ENCODE measurements at places on chromosomes 12 and 14.

DNA sequence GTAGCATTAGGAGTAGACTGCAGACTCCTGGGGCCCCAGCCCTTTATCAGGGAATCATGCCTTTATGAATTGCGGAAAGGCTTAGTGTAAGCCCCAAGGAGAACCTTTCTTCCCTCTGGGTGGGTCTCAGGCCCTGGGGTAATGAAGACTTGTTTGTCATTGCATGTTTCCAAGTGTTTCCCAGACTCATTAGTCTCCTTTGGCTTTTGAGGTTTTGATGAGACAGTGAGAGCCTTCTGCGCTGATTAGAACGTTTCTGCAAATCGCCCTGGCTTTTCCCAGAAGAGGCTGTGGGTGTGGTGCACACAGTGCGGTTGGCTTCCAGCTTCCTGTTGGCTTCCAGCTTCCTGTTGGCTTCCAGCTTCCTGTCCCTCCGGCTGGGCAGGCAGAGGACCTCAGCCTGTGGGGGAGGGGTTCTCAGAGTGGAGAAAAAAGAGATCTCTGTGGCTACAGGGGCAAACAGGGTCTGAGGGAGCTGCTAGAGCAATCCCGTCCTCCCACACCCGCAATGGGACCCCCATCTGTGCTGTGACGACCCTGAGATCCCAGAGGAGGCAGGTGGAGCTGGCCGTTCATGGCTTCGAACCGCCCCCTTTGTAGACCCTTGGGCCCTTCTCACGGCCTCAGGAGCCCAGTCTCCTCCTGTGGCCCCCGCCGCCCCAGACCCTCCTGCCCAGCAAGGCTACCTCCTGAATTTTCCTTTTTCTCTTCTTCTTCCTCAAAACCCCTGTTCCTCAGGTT, 42.1 kb downstream of the GPR68 start:
- no peak for DNase-seq

DNA sequence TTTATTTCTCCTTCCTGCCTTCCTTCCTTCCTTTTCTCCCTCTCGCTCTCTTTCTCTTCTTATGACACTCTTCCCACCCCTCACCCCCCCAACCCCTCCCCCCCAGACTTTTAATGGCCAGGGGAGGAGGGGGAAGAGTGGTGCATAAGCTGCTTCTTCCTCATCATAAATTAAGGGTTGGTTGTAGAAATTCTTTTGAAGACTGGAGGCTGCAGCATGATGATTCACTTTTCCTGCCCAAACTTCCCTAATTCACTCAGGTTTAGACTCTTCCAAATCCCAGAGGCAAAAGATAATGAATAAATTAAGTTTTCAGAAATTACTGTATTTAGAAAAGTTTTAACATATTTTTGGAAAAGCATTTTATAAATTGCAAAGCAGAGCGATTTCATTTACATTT, 58.2 kb downstream of the GRIP1 start:
- DNase-seq: no peak

DNA sequence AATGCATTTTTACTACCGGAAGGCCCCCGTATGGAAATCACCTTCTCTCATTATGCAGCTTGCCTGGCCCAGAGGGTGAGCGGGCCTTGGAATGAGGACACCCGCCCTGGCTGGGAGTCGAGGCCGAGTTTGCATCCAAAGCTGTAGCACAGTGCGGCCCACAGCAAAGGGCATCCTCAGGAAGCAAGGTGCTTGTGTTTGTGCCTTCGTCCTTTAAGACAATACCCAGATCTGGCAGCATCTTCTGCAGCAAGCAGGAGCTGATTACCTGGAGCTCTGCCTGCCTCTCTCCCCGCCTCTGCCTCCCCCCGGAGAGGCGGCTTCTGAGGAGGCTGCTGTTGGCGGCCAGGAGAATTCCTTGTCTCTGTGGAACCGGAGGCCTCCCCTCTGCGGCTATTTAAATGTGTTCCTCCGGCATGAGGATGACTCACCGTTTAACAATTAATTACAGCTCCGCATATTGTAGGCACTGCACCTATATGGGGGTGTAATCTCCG, 145.3 kb downstream of the CACNA1C start:
- DNase-seq: no peak

DNA sequence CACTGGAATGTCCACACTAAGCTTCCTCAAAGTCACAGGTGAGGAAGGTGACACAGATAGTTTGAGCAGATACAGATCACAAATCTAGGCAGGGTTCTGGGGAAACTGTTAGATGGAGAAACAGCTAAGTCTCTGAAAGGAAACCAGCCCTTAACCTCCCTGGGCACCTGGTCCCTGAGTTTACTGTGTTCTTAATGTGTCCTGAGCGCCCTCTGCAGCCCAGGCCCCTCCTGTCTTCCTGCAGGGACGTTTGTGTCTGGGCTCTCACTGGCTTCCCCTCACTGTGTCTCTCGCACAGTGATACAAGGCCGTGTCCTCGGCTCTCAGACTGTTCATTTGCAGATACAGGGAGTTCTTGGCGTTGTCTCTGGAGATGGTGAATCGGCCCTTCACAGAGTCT, 684.3 kb downstream of the TMEM121 start:
- DNase-seq: peak; percentile 11

DNA sequence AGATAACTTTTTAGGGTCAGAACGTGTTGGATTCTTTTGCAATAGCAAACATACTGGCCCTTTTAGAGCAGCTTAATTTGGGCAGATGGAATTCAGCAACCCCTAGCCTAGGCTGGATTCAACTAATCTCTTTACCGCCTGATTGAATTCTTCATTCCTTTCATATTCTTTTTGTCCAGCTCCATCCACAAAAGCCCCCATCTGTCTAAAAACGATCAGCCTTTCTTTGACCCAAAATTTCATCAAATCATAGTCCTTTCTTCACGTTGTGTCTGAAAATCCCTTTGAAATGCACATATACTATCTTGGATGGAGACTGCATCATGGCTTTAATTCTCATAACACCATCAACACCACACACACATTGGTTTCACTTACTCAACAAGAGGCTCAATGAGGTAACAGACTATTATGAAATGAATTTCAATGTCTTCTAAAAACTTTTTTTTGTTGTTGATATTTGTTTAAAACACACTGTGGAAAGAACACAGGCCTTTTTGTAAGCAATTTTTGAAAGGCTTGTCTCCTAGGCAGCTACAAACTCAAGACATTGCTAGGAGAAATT, 128.0 kb upstream of the EEA1 start:
- DNase-seq: no peak

DNA sequence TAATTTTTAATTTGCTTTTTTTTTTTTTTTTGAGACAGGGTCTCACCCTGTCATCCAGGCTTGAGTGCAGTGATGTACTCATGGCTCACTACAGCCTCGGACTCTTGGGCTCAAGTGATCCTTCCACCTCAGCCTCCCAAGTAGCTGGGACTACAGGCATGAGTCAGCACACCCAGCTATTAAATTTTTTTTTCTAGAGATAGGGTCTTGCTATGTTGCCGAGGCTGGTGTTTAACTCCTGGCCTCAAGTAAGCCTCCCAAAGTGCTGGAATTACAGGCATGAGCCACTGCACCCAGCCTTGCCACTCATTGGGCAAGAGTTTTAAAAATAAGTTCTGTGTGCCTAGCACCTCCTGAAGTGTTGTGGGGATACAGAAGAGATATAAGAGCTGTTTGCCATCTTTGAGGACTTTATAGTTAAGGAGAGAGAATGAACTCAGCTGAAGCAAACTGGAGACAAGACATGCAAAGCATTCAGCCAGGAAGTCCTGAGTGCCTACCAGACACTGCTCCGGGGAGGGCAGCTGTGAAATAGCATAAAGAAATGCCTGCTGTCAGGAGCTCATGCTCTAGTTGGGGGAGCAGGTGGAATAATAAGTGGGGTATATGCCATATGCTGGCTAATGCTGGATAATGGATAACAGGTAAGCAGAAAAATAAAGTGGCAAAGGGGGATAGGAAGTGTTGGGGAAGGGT, 15.0 kb upstream of the EMP1 start:
- no peak for DNase-seq

- no peak for DNase-seq
These were observed 38.1 kb upstream of the FAM181A start for GRCh38 chr14:93888995-93889394.

DNA sequence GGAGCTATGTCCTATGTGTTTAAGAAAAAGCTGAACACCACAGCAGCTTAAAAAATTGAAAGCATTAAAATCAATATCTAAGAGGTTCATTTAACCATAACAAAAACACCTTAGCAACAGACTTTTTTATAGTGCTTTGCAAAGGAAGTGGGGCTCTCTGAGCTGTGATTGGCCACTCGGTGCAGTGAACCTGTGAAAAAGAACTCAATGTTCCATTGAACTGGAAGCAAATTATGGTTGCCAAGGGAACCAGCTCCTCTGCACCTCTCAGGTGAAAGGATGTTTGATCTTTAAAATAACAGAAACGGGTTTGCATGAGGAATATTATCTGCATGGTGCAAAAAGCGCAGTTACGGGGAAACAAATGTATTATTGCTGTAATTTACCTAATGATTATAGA, 149.4 kb downstream of the SNAPC1 start:
- peak; percentile 53 for DNase-seq

GRCh38 chr14:76391981-76392690, 16.2 kb downstream of the ESRRB start:
- DNase-seq: no peak

- DNase-seq: no peak
These were observed 190.4 kb upstream of the KRR1 start for GRCh38 chr12:75701859-75702258.

GRCh38 chr14:52325630-52326029, 11.5 kb downstream of the PTGER2 start:
- no peak for DNase-seq

- DNase-seq: no peak
These were observed 3.0 kb downstream of the E2F7 start for GRCh38 chr12:77062396-77062795.

GRCh38 chr12:27771481-27772327, 8.3 kb upstream of the KLHL42 start:
- DNase-seq: no peak

DNA sequence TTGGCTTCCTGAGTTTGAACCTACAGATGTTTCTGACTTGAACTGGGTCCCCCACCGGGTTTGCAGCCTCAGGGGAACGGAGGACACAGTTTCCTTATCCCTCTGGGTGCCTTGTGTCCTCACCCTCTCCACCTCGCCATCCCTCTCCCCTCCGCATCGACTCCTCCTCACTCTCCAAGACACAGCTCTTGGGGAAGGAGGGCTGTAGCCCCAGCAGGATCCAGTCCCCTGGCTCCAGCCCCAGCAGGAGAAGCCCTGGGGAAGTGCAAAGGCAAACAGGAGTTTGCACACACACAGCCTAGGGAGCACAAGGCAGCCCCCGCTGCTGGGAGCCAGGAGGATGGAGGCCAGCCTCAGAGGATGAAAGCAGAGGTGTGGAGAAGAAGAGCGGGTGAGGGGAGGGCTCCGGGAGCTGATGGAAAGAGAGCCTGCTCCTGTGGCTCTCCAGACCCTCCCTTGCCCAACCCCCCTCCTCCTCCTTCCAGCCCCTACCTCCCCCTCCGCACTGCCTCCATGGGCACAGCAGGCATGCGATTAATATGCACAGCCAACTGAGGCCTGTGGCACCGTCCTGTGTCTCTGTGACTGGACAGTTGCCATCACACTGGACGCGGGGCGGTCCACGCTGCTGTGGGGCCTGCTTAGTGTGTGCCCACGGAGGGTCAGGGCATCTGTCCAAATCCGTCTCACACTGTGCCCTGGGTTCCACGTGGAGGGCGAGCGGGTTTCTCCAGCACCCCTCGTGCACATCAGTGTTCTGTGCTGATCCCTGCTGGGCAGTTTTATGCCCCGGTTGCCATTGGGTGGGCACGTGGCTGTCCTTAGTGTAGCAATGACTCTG, 193.7 kb upstream of the DIO3 start:
- DNase-seq: no peak

GRCh38 chr12:5706247-5706646, 238.8 kb downstream of the ANO2 start:
- DNase-seq: no peak

DNA sequence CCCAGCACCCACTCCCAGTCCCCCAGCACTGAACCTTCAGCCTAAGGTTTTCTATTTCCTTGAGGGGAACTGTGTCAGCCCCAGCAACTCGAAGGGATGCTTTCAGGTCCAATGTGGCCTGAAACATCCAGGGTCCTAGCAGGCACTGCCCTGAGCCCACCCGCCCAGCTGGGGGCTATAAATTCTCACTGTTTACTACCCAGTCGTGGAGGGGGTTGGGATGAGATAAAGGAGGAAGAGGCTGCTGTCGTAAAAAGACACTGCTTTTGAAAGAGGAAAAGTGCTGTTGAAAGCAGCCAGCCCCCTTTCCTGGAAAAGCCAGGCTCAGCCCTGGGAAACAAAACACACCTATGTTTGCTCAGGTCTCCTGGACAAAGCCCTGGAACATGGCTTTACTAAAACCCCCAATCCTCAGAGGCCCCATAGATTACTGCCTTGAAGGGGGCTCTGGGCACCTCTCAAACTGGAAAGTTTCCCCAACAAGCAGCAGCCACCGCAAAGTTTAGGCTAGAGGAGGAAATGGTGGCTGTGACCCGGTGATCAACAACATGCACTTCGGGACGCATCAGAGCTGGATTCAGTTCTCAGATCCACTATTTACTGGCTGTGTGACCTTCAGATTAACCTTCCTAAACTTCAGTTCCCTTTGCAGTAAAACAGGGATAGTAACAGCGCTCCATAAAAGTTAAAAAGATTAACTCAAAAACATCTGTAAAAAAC, 51.0 kb downstream of the ACTN1 start:
- DNase-seq: no peak

DNA sequence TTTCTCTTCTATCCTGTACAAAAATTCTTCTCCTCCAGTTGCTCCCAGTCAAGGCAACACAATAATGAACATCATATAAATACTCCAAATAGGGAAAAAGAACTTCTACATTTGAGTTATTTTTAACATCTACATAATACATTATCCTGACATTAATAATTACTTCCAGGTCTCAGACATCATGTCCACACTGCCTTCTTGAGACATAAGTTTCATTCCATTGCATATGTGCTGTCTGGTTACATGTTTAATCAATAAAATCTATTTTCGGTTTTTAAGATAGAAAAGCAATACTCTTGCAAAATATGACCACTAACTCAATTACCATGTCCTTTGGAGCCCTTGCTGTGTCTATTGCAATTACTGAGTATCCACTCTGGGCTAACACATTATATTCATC, 881.9 kb downstream of the GALC start:
- no peak for DNase-seq

DNA sequence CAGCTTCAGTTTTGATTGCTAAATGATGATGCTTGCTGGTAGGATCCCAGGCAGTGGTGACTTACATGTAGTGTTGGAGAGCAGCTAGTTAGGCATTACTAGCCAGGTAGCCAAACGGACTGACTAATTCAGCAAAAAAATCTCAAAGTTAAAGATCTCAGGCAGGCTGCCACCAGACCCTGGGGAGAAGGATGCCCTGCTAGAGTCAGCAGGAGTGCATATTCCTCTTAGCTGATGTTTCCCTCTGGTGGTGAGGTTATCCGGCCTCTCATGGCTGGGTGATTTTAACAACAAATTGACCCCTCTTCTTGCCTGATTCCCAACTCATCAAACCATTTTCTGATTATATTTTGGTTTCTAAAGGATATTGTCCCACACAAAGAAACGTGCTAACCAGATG, 2.8 kb downstream of the EFS start:
- no peak for DNase-seq

GRCh38 chr12:117540011-117540410, 178.6 kb upstream of the NOS1 start:
- no peak for DNase-seq

Data from CD4-positive, alpha-beta T cell (primary cell).